Stimulated activated CD4-positive, alpha-beta T cell treated with anti-CD3 and anti-CD28 coated beads, Interleukin-15, amount 100 ng/mL, for 48 hours (primary cell): ENCODE measurements at places on chromosomes 1 and 21.

DNA sequence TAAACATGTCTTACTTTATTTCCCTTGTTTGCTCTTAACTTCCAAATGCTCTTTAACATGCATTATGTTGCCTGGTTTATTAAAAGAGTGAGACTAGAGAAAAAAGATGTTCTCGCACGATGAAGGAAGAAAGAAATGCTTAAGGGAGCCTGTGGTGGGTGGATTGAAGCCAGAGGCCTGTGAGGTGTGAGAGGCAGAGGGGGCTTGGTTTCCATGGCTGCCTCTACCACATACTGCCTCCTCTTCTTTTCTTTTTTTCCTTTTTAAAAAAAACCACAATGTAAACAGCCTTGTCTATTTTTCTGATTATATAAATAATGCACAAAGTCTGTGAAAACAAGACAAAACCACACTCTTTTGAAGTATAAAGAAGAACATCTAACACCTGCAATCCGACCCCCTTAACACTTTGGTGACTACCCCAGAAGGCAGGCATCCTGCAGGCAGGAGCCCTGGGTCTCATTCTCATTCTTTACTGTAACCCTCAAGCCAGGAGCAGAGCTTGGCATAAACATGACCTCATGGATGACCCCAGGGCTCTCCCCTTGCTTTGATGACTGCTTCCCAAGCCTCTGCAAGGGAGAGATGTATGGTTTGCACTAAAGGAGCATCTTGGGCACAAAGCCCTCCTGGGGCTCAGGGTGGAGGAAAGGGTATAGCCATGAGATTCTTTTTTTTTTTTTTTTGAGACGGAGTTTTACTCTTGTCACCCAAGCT lies 10.1 kb upstream of the PARP1 start:
- no peak for DNase-seq

- DNase-seq, result no peak
Measured at GRCh38 chr1:7043719-7044535, 258.7 kb downstream of the CAMTA1 start.

GRCh38 chr1:115879977-115880376 lies 39.1 kb upstream of the NHLH2 start:
- DNase-seq, result no peak

- DNase-seq, result no peak
Measured at GRCh38 chr1:53708687-53709086, 30.3 kb downstream of the GLIS1 start.

- no peak for DNase-seq
Measured at GRCh38 chr1:30732277-30732996, 9.1 kb upstream of the MATN1 start.

- no peak for DNase-seq
Measured at GRCh38 chr1:236425031-236425663, 31.1 kb downstream of the EDARADD start.

- DNase-seq, result no peak
Measured at GRCh38 chr1:234437423-234438171, 41.4 kb downstream of the TARBP1 start.

DNA sequence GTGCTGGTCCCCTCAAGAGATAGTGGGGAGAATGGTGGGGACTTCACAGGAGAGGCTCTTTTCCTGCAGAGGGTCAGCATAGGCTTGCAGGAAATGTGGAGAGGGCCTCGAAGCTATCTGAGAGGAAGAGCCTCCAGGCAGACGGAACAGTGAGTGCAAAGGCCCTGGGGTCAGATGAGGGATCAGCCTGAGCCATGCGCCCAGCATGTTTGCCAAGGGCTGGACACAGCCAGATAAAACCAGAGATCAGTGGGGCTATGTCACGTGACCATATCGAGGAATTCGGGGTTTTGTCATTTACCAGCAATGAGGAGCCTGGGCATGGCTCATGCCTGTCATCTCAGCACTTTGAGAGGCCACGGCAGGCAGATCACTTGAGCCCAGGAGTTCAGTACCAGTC lies 6.5 kb upstream of the UTS2 start:
- no peak for DNase-seq

DNA sequence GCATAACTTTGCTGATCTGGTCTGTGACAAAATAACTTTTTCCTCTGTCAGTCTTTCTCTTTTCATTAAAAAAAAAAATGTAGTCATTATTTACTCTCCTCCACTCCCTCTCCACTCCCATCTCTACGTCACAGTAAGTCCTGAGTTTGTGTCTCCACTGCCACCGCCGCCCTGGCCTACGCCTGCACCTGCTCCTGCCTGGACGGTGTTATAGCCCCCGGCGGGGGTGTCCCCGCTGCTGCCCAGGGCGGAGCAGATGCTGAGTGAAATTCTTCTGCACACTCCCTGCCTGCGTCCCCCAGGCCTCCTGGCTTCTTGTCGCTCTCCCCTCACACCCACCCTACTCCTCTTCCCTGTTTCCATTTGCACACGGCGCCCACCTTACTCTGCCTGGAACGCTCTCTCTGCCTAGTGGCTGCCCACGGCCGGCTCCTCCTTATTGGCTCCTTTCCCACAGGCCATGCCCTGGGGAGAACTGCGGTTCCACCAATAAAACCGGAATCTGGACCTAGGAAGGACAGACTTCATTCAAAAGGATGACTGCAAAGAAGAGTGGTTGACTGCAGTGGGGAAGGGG lies 55.2 kb upstream of the C1orf174 start:
- no peak for DNase-seq

- no peak for DNase-seq
Measured at GRCh38 chr1:179121159-179121938, 39.5 kb downstream of the TOR3A start.

- DNase-seq, result no peak
Measured at GRCh38 chr1:110463725-110464124, 12.8 kb downstream of the PROK1 start.

GRCh38 chr1:222114536-222115156 lies 372.8 kb upstream of the DUSP10 start:
- DNase-seq, result no peak

DNA sequence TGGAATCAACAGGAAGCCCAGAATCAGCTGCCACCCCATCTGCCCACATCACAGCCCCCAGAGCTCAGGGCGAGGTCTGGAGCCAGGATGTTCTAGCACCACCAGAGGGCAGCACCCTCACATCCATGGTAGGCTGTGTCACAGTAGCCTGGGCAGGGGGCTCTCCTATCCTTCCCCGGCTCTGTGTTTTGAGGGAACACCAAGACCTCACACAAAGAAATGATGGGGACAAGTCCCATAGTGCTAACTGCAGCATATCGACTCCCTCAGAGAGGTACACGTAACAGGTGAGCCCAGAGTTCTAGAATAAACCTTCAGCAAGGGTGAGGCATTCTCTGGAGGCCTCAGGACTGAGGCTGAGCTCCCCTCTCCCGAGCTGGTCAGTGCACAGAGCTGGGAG lies 2.3 kb upstream of the KCNC4 start:
- peak; percentile 78 for DNase-seq
